COLO829 (cell line): ENCODE measurements at places on chromosomes 1 and 21.

DNA sequence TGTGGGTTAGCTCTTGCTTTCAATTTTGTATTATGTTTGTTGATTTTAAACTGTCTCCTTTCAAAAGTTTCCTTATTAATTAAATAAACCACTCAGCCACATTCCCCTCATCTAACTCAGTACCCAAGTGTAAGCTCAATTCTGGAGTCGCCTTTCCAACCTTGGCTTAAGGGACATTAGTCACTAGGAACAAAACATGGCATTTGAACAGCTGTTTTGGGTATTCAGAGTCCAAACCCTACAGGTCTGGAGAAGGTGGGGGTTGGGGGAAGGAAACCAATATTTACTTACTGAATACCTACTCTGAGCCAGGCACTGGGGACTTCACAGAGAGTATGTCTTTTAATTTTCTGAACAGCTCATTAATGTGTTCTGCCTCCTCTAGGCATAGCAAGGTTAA is 117.2 kb upstream of the JUN start:
- DNase-seq: no peak

GRCh38 chr1:15296585-15297321 is 49.7 kb downstream of the FHAD1 start:
- no peak for DNase-seq

- DNase-seq: no peak
These were observed 16.3 kb upstream of the PLCH2 start for GRCh38 chr1:2459757-2460156.

DNA sequence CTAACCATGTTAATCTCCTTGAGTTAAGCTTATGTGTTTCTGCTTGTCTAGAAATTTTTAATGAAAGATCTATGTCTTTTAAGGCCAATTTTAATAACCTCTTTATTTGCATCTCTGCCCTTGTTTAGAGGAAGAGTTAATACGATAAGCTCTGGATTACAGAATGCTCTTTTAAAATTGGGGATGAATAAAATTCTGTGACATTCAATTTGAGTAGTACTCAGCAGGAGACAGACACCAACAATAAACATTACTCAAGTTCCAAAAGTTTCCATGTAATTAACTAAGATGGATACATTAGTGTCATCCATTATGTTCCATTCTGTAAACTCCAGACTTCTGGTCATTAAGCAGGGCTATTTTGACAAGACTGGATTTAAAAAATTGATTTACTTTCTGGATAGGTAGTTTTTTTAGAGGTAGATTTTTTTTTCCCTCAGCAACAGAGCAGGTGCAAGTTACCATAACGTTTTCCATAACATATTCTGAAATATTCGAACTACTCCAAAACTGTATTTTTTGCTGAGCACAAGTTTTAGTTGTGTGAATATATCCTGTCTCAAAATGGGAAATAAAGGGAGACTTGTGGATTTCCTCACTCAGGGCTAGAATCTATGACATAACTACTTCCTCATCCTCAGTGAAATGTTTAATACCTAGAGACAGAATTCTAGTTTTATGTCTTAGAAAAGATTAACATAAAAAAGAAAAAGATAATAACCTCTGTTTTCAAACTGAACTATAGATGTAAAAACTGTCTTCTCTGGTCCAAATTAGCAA is 221.7 kb downstream of the NEGR1 start:
- DNase-seq: no peak

DNA sequence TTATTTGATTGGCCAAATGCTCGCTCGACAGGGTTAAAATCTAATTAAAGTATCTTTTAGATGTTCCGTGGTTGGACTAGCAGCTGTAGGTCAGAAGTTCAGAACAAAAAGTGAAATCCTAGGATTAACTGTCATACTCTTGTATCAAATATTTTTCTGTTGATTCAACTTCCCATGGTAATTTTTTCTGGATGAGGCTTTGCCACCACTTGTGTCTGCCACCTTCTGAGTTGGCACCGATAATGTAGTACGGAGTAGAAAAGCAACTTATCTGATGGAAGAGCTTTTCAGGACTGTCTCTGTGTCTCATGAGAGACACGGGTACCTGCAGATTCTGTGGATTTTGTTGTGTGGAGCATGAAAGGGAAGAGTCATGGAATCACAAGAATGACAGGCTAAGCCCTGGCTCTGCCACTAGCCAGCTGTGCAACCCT is 44.6 kb upstream of the CNN3 start:
- peak; percentile 54 for DNase-seq

DNA sequence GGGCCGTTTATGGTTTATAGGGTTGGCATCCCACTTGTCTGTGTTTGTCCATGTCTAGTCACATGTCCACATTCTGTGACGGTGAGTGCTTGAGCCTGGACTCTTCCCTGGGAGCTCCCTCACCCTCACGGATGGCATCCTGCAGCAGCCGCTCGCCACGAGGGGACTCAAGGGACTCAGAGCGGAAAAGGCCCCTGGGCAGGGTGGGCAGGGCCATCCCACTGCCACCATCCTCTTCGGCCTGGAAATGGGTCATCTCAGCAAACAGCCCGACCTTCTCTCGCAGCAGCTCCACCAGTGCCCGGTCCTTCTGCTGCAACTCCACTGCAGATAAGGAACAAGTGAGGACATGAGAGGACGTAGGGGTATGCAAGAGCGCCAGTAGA is 11.1 kb downstream of the RXFP4 start:
- no peak for DNase-seq

GRCh38 chr1:150577557-150578271 is 1.7 kb downstream of the MCL1 start:
- peak; percentile 50 for DNase-seq

DNA sequence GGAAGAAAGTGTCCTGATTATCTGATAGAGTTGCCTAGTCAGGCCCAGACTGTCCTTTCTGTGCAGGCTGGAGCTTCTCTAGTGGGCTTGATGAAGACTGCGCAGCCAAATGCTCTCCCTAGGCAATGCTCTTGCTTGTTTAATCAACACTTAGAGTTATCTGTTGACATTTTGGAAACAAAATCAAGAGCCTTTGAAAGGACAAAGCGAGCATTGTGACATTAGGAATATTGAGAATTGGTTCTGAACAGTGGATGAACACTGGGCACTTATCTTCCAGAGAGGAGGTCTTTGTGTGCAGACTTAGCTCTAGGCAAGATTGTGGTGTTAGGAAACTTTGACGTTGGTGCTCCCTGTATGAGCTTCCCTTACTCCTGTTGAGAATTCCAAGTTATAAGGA is 94.5 kb downstream of the DNTTIP2 start:
- DNase-seq: peak; percentile 87

- DNase-seq: peak; percentile 23
These were observed 776 bp downstream of the KDM1A start for GRCh38 chr1:23019863-23020625.

DNA sequence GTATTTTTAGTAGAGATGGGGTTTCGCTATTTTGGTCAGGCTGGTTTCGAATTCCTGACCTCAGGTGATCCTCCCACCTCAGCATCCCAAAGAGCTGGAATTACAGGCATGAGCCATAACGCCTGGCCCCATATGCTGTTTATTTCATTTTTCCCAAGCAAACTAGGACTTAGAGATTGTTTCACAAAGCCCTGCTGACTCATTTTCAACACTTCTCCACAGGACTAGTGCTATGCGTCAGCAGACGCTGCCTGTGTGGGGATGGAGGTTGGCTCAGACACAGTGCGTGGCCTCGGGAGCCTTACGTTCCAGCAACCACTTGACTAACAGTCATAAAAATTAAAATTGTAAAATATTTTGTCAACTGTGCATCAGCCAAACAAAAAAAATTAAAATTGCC is 22.7 kb downstream of the PKNOX1 start:
- no peak for DNase-seq

- DNase-seq: no peak
These were observed 92.0 kb upstream of the HAO2 start for GRCh38 chr1:119276558-119276957.

DNA sequence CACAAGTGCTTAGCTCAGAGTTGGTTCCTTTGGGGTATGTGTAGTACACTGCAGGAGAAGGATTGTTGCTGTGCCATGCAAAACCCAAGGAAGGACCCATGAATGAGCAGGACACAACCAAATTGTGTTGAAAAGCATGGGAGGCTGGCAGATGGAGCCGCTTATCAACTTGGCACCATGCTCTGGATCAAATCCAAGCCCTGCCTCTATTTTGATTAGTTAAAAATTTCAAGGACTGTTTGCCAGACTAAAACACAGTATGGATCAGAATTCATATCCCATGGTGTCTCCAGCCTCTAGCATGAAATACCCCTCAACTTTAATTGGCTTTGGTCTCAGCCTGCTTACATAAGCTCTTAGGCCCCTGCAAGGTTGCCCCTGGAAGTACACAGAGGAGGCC is 27.8 kb downstream of the CCDC185 start:
- DNase-seq: no peak

DNA sequence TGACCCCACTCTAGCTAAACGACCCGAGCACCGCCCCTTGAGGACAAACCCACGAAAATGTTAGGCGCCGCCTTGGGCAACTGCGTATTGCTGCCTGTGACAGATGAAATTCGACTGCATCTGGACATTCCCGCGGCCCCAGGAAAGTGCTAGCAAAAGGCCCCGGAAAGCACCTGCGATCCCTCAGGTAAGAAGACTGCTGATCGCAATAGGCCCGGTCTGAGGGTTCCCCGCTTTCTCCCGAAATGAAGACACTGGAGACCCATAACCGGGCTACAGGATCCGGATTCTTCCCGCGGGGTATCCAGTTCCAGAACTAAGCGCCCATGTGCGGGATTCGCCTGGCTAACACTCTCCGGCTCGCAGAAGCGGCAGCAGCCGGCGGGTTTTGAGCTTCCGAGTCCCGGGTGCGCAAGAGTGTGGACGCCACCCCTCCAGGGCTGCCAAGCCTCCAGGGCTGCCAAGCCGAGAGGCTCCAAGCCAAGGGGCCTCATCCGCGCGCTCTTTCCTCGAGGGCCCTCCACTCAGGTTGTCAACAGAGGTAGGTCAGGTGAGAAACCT is 157.9 kb upstream of the NBPF11 start:
- DNase-seq: no peak

DNA sequence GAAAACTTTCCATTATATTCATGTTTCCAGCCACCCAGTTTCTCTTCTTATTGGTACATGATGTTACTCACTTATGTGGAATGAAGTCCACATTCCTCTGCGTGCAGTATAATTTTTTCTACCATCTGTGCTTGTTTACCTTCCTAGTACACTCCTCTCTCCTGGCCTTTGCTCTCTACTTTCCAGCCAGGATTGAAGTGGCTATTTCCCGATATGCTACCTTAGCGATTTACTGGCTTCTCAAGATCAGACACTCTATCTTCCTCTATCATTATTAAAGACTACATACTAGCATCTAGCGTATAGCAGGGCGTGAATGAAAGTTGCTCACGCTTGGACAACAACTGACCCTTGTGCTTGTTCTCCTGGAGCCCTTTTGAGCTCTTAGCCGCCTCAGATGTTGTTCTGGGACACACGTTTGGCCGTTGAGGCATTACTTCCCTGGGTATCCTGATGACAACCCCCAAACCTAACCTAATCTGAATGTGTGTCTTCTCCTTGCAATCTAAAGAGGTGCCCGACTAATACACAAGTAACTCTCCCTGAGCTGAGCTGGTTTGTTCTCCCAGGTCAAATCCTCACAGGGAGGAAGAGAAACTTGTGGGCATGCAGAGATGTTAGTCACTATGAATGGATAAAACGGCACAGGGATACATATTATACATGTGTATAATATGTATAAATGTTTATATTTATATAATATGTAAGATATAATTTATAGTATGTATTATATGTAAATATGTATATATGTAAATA is 13.4 kb upstream of the MTARC2 start:
- DNase-seq: no peak

DNA sequence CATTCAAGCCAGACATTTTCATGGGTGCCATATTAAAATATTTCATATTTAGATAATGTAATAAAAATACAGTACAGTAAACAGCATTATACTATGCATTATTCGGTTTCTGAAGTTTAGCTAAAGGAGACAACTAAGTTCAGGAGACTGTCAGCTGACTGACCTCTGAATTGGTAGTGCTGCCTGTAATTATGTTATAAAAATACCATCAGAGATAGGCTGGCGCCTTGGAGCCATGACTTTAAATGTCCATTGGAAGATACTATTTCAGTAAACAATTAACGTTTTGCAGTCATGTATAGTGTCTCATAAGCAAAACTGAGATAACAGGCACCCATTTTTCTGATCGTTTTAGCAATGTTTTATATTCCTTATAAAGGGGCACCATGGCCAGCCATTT is 11.3 kb upstream of the RAB29 start:
- no peak for DNase-seq

DNA sequence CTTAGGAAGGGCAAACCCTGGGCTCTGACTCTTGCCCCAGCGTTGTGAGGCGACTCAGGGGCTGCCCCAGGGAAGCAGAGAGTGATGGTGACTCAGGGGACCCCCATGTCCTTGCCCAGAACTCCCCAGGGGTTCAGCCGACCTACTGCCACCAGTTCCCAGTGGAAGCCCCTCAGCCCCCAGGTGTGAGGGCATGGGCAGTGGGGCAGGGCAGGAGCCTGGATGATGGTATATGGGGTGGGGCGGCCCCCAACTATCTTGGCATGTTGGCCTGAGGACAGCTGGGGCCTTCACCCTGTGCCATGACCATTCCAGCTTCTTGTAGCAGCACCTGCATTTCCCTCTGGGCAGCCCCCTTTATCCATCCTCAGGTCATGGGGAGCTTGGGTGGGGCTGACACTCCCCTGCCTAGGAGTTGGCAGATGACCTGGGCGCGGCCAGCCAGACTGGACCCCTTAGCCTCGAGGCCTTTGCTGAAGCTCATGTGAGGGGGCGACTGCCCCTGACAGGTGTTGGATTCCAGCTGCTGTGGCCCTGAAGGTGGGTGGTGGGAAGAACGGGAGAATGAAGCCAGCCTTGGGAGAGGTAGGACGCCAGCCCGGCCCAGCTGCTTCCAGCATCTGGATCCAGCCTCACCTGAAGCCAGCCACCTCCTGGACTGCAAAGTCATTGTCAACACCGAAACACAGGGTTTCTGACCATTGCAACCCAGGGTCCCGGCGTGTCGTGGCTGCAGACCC is 1.8 kb upstream of the FNDC10 start:
- no peak for DNase-seq

- DNase-seq: peak; percentile 42
These were observed 21.8 kb downstream of the MMEL1 start for GRCh38 chr1:2611031-2611501.

DNA sequence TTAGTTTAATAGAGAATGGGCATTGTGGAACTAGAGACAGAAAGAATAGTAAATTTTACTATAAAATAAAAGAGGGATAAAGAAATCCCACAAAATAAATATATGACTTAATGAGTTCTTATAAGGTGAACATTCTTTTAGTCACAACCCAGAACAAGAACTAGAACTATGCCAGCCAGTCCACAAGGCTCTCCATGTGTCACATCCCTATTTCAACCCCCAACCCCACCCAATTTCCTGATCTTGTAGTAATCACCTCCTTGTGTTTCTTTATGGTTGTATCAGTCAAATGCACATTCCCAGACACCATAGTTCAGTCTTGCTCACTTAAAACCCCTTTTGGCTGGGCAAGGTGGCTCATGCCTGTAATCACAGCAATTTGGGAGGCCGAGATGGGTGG is 662.3 kb upstream of the CAMK1G start:
- DNase-seq: no peak

DNA sequence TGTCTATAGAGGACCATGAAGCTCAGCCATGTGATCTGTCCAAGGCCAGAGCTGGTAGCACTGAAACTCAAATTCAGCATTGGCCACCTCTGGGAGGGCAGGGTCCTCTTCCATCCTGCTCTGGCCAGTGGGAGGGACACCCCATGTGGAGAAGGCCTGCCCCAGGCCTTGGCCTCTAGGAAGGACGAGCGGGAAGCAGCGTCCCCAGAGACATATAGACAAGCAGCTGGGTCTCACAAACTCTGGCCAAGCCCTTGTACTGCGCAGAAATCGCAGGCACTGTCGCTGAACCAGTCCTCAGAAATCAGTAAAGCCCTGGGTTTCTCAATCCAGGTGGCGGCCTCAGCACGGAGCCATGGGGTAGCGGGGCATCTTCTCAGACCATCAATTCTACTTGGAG is 180.7 kb downstream of the HIVEP3 start:
- DNase-seq: no peak
